AG09309 (cell line): ENCODE measurements at places on chromosomes 11 and 22.

GRCh38 chr11:120511820-120512738 is 531 bp downstream of the GRIK4 start:
- no peak for DNase-seq

- DNase-seq, result peak; percentile 92
Observed at GRCh38 chr22:31055635-31056159, 25.4 kb upstream of the SMTN start.

DNA sequence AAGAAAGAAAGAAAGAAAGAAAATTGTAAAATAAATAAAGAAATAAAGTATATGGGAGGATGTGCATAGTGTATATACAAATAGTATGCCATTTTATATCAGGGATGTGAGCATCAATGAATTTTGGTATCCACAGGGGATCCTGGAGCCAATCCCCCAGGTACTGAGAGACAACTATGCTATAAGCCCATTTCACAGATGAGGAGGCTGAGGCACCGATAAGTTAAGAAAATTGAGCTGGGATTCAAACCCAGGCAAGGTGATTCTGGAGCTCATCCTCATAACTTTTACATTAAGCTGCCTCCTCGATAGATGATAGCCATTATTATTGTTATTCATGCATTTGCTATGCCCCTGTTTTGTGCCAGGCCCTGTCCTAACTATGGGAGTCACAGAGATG is 47.0 kb upstream of the ACCSL start:
- DNase-seq, result no peak

- no peak for DNase-seq
Observed at GRCh38 chr11:117875382-117876058, 938 bp downstream of the FXYD6 start.

DNA sequence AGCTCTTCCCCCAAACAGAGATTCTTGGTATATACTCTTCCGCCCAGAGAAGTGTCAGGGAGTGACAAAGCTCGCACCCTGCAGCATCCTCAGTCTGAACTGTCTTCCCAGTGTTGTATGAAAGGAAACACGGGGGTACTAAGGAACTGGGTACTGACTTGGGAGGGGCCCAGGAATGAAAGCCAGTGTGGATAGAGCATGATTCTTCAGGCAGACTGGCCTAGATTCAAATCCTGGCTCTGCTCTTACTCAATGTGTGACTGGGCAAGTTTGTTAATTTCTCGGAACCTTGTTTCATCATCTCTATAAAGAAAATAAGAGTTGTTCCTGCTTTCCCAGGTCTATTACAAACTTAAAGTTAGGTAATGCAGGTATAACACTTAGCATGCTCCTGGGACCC is 266.0 kb upstream of the NARS2 start:
- DNase-seq, result peak; percentile 80

- no peak for DNase-seq
Observed at GRCh38 chr11:44309478-44310205, at the start of gene ALX4. ALX4 (minus strand) TSS chr11:44310139; CDS start chr11:44310062, 77 bp downstream.

GRCh38 chr11:87260811-87261210 is 223.1 kb downstream of the TMEM135 start:
- DNase-seq, result no peak

- no peak for DNase-seq
Observed at GRCh38 chr22:32411402-32411801, 645 bp downstream of the RTCB start.

DNA sequence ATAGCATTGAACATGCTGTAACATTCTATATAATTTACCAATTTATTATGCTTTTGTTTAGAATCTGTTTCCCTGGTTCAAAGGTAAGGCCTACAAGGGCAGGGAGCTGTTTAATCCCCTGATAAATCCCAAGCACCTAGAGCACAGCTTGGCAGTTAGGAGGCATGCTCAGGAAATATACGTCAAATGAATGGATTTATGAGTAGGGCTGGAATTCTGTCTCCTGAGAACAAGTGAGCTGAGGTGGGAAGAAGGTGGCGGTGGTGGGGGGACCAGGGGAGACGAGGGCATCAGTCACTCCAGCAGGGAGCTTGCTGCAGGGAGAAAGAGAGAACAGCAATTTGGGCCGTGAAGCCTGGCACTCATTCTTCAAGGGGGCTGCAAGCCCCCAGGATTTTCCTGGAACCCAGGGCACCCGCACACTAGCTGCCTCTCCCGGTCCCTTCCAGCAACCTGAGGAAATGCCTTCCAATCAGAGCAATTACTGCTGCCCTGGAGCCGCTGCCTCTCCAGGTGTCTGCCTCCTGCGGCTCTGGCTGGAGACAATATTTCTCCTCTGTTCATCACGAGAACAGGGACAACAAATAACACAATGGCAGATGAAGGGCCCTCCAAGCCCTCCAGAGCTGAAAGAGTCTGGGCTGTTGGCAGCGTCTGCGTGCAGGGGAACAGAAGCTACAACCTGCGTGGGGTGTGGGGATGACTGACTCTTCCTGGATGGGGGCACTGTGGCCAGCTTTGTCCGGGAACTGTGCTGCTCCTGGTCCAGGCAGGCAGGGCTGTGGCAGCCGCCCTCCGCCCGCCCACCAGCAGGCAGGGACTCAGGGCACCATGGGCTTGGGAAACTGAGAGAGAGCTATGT is 233.4 kb downstream of the ST3GAL4 start:
- no peak for DNase-seq

DNA sequence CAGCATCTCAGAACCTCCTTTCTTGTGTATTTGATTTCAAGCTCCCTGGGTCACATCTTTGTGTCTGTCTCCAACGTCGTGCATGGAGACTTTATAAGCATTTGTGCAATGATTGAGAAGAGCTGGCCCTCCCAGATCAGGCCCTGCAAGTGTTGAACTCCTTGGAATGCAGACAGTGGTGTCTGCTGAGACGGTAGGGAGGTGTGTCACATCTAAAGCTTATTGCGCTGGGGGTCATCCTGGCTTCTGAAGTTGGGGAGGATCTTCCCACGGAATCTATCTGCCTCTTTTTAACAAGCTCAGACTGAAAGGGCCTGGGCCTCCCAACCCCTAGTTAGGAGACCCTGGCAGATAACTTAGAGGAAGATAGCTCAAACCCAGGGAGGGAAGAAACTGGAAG is 6.7 kb downstream of the APLNR start:
- no peak for DNase-seq

DNA sequence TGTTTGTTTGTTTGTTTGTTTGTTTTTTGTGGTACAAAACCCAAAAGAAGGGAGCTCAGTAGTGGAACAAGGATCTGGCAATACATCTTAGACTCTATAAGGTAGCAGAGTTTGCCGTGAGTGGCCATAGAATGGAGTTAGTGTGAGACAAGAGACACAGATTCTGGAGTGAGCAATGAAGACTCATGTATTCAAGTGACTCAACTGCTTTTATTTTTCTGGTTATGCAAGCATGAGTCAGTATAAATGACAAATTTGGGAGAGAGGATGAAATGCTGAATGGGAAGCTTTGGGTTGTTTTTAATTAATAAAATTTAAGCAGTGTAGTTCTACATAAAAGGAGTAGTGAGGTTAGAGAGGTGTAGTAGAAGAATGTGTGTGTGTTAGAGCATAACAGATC is 143.6 kb upstream of the ANO5 start:
- no peak for DNase-seq

DNA sequence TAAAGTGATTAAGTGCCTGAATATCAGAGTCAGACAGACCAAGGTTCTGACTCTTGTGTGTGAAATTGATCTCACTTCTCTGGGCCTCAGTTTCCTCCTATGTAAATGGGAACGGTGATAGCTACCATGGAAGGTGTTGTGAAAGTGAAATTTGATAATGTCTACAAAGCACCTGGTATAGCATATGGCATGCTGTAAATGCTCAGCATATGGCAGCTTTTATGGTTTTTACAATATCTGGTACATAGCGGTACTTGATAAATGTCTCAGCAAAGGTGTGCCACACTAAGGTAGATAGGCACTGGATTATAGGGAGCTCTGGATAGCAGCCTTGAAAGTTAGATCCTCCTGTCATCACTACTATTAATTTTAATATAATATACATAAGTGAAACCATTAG is 19.9 kb downstream of the POU2AF2 start:
- no peak for DNase-seq

- peak; percentile 76 for DNase-seq
Observed at GRCh38 chr11:72972496-72973128, 158.4 kb downstream of the ATG16L2 start.

GRCh38 chr11:12060385-12060985 is 49.9 kb upstream of the MICAL2 start:
- no peak for DNase-seq

DNA sequence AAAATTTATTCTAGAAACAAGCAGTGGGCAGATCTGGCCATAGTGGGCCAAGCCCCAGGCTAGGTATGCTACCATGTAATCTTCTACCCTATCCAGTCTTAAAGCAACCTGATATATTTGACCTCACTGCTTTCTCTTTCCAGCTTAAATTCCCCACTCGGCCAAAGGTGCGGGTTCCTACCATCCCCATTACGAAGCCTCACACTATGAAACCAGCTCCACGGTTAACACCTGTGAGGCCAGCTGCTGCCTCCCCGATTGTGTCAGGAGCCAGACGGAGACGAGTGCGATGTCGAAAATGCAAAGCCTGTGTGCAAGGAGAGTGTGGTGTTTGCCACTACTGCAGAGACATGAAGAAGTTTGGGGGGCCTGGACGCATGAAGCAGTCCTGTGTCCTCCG is 21.2 kb upstream of the GRK2 start:
- no peak for DNase-seq

DNA sequence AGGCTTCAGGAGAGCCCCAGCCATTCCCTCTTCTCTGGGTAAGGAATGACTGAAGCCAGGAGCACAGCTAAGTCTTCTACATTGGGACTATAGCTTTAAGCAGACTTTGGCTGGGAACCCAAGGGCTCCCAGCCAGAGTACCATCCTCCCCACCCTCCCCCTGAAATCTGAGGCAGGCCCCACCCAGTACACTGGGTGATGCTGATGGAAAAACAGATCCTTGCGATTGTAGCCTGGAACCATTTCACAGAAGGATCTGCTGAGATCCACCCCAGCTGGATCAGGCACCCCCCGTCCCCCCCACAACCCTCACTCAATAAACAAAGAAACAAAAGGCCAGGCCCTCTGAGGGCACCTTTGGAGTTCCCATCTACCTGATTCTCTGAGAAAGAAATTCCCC is 39.8 kb downstream of the IL18BP start:
- peak; percentile 46 for DNase-seq

DNA sequence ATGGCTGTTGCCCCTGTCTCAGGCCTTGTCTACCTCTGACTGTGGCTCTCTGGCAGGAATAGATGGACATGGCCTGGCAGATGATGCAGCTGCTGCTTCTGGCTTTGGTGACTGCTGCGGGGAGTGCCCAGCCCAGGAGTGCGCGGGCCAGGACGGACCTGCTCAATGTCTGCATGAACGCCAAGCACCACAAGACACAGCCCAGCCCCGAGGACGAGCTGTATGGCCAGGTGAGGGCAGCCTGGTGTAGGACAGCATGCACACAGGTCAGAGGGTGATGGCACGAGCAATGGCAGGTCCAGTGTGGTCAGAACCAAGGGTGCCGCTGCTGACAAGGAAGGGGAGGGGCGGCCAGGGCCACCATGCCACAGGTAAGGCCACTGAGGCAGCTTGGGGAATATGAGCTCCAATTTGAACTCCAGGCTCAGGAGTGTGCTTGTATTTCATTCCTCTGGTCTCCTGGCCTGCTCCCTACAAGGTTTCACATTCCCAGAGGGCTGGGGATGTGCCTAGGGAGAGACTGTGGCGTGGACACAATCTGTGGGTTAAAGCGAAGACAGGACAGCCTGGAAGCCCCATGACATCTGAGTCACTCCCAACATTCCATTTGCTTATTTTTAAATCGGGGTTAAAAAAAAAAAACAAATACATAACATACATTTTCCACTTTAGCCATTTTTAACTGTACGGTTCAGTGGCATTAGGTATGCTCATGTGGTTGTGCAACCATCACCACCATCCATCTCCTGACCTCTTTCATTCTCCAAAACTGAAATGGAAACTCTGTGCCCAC is 562 bp downstream of the FOLR3 start:
- no peak for DNase-seq

- DNase-seq, result no peak
Observed at GRCh38 chr22:26385164-26385563, 43.9 kb upstream of the ASPHD2 start.
